Motor neuron (in vitro differentiated cells): ENCODE measurements at places on chromosomes 12 and 14. TPM values are rescaled to one million over a fixed set of nuclear protein-coding genes. Genes with fewer than 3 reads are reported as not detected.

DNA sequence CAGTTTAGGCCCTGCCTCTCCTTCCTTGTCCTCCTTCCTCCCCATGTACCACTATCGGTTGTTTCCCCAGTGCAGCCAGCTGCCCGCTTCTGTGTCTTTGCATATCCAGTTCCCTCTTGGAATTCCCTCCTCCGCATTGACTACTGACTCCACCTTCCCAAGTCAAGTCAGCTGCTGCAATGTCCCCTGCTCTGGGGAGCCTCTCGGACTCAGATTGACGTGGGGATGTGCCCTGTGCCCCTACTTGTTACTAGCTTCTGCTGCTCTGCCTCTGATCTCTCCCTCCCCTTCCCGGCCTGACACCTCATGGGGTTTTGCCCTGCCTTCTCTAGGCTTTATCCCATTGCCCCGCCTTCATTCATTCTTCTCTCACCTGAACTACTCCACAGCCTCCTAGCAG, 2.1 kb upstream of the CD9 start:
- no peak for ATAC-seq

- ATAC-seq: peak; percentile 77
These were observed 5.1 kb downstream of the C12orf56 start for GRCh38 chr12:64385468-64385867.

GRCh38 chr12:89225808-89226411, 126.4 kb downstream of the DUSP6 start:
- peak; percentile 98 for ATAC-seq

DNA sequence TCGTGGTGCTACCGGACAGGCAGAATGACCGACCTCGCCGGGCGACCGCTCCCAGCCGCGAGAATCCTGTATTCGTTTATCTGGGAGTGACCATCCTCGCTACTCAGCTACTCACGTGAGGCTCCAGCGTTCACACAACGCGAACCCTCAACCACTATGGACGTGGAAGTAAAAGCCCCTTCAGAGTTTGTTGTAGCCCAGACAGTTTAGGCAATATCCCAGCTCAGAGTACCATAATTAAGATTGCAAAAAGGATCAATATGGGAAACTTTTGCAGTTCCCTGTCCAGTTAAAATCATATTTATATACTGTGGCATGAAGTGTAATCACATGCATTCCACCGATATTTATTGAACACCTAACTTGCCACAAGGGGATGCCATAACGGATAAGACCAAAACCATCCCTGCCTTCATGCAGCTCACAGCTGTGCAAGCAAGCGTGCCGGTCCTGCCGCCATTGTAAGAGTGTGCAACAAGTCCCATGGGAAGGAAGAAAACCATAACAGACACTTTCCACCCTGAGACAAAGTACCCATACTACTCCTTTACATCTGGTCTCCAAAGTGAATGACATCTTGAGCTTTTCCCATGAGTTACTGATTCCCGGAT, 938 bp upstream of the MAX start:
- ATAC-seq: no peak

GRCh38 chr12:15897433-15897832, 13.7 kb upstream of the DERA start:
- no peak for ATAC-seq

DNA sequence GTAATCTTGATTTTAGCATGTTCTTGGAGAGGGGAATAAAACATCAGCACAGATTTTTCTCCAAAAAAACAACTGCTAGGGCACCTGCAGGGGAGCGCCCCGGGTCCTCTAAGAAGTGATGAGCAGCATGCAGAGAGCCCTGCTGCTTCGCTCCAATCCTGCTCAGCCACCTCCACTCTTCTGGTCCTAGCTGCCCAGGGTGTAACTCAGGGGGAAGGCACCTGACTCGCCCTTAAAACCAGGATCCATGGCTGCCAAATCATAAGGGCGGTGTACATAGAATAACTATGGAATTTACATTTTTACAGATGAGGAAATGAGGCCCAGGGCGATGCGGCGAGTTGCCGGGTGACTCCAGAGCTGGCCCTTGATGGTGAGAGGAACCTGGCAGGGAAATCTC, 204.7 kb downstream of the CALM1 start:
- ATAC-seq: peak; percentile 68

DNA sequence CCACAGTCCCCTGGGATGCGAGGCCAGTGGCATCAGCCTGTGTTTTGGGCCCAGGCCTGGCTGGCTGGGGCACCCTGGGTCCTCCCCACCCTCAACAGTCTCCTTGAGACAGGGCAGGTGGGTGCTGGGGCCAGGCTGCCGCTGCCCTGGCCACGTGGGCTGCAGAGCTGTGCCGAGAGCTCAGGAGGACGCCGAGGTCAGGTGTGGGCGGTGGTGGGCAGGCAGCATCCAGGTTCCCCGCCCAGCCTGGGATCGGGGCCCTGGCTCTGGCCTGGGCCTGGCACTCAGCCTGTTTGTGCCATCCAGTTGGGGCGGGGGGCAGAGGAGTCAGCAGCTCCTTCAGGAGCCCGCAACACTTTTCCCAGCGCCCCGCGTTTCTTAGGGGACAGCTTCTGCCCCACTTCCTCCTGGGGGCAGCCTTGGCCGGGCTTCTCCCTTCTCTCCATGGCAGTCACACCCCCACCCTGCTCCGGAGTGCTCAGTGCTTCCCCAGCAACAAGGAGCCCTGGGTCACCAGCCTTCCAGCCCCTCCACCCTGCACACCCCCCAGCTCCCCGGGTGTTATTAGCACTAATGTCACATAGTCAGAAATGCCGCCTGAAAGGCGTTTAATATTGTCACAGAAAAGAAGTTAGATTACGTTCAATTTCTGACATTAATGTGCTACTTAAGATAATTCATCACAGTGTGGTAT, 30.8 kb downstream of the KIF26A start:
- peak; percentile 72 for ATAC-seq

- peak; percentile 35 for ATAC-seq
These were observed 91.8 kb downstream of the ITPK1 start for GRCh38 chr14:93023802-93024434.

GRCh38 chr12:89433634-89434033, 81.3 kb upstream of the DUSP6 start:
- ATAC-seq: no peak

DNA sequence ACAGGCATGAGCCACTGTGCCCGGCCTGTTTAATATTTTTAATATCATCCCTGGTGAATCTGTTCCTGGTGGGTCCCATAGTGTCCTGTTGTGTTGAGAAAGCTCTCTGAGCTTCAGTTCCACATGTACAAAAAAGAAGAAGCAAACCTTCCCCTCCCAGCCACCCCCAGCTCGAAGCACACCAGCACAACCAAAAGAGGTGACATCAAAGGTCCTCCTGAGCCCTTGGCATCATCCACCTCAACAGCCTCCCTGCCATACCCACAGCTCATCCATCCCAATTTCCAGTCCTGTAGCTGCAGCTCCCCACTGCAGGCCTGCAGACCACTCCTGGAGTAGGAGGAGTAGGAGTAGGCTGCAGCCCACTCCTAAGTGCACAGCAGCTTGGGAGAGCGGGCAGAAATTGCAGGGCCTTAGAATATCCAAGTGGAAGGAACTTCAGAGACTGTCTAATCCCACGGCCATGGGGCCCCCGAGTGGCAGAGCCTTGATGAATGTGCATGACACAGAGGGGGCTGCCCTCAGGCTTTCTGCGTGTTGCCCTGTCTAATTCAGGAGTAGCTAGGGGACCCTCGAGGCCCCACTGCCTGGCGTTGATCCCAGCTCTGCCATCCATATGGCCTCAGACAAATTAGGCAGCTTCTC, 36.7 kb upstream of the CD9 start:
- no peak for ATAC-seq

GRCh38 chr12:77243345-77243744, 178.0 kb upstream of the E2F7 start:
- no peak for ATAC-seq

Gene GABARAPL1
- 114 and 127 TPM in 2 replicates for total RNA-seq

Gene BEGAIN
- total RNA-seq: 4.5 and 8.6 TPM in 2 replicates

Gene EIF2S3B
- 1.5 and 2.0 TPM in 2 replicates for total RNA-seq

Gene CLEC4D
- total RNA-seq: 0.38 TPM in 1 of 2 replicates, not detected in the other

Gene NUAK1
- 22.8 and 32.3 TPM in 2 replicates for total RNA-seq

Gene ANKS1B
- total RNA-seq: 11.2 and 13.9 TPM in 2 replicates

Gene EXD2
- 21.7 and 26.3 TPM in 2 replicates for total RNA-seq
